ENCODE measurements at places on chromosomes 1 and 21. TPM values are rescaled to one million over a fixed set of nuclear protein-coding genes. Genes with fewer than 3 reads are reported as not detected.

HNRNPCL4 gene
- not detected for total RNA-seq

DNA sequence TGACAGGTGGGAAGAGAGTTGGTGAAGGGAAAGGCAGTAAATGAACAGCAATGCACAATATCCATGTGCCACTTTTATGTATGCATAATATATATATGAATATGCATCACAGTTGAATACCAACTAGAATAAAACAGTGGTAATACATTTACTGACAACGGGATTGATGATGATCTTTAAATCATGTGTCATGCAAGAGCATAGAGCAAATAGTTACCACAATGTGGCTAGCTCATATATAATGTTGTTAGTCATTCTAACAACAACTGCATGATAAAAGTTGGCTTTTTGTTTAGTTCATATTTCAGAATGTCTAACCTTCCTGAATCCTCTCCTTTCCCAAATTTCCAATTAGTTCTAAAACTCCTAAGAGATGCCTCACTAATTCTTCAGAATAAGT lies 46.4 kb downstream of the GORAB start:
- DNase-seq: no peak
- H3K27ac ChIP-seq: no peak overlapping the region
- no peaks in the 10 kb centered on the region for H3K36me3 ChIP-seq
- peaks cover 7% of the 10 kb centered on the region for H3K4me1 ChIP-seq

DNA sequence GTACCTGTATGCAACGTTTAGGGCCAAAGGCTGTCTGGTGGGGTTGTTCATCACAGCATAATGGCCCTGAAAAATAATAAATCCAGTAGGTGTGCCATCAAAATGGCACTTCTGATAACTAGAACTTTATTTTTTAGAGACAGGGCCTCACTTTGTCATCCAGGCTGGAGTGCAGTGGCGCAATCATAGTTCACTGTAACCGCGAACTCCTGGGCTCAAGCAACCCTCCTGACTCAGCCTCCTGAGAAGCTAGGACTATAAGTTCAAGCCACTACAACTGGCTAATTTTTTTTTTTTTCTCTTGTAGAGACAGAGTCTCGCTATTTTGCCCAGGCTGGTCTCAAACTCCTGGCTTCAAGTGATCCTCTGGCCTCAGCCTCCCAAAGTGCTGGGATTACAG lies 4.7 kb downstream of the SNAPIN start:
- no peaks in the 10 kb centered on the region for H3K27me3 ChIP-seq
- H3K27ac ChIP-seq: no peak overlapping the region
- peaks cover 8% of the 10 kb centered on the region for H3K4me1 ChIP-seq

SCNM1 gene
- 26.3 TPM for total RNA-seq

BTBD8 gene
- total RNA-seq: 4.1 TPM

PDC gene
- not detected for total RNA-seq

DNA sequence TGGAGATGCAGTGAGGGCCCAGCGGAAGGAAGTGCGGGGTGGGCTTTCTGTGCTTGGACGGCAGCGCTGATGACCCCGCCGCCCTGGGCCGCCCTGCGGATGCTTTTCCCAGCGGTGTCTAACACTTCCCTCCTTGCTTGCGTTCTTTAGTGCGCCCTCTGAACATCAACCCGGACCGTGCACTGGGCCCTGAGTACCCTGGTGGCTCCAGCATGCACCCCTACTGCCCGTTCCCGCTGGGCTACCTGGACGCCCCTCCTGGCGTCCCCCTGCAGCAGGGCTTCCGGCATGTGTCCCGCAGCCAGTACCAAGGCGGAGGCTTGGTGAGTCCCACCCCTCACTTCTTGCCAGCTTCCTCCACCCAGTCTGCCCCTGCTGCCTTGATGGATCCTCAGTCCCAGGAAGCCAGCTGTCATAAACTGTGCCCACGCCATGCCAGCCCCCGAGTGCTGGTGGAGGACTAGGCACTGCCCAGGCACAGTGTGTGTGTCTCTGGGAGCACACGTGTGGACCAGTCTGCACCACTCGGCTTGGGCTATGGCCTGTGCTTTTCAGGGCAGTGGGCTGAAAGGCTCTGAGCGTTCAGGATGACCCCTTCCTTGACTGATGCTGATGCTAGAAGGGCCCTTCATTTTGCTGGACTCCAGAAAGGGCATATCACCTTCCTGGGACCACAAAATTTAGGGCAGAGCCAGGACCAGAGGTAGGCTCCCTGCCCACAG lies 2.3 kb downstream of the DMRTB1 start:
- no peak for DNase-seq
- no peaks in the 10 kb centered on the region for H3K27me3 ChIP-seq
- no peaks in the 10 kb centered on the region for H3K36me3 ChIP-seq
- no peaks in the 10 kb centered on the region for H3K4me1 ChIP-seq
- H3K27ac ChIP-seq: no peak overlapping the region

DNA sequence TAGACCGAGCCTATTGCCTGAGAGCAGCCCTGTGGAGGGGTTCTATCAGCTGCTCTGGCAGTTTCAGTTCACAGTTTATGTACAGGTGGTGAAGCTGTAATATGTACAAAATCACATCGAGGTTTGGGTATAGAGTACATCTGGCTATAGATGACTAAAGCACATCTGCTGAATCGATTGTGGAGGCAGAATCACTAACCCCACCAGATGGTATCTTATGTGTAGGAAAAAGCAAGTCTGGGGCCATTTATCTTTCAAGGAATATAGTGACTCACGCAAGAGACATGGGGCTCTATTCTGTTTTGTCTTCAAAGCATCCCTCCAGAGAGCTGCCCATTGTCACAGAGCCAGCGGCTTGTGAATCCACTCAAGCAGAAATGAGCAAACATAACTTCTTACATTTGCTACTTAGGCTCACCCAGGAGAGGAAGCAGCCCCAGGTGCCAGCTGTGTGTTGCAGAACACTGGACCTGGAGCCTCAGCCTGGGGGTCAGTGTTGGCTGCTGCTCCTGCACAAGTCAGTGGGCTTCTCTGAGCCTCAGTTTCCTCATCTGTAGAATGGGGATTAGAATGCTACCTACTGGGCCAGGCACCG lies 21.3 kb downstream of the MIIP start:
- H3K27ac ChIP-seq: no peak overlapping the region
- no peak overlapping the region for H3K4me3 ChIP-seq
- DNase-seq: no peak
- no peaks in the 10 kb centered on the region for H3K27me3 ChIP-seq
- no peaks in the 10 kb centered on the region for H3K4me1 ChIP-seq

C2CD4D gene
- total RNA-seq: not detected

DNA sequence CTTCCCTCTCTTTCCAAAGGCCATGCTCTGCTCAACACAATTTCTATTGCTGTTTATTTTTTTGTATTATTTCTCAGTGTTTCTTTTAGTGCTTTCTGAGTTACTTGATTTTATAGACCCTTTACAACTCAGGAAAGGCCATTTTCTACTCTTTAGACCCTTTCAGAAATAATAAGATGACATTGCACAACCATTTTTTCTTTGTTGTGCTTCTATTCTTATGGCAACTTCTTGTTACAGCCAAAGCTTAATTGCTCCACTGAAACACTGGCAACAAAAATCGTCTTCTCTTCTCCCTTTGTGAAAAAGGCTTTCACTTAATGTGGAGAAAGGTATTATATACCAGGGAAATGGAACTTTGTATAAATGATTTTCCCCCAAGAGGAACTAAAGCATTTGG lies 39.0 kb upstream of the SAMSN1 start:
- H3K27ac ChIP-seq: no peak overlapping the region
- H3K4me3 ChIP-seq: no peak overlapping the region
- H3K27me3 ChIP-seq: no peaks in the 10 kb centered on the region

GRCh38 chr1:182850319-182850718 lies 11.2 kb downstream of the DHX9 start:
- no peak for DNase-seq
- no peak overlapping the region for H3K27ac ChIP-seq
- peaks cover 96% of the 10 kb centered on the region for H3K36me3 ChIP-seq
- H3K4me3 ChIP-seq: no peak overlapping the region
- H3K27me3 ChIP-seq: no peaks in the 10 kb centered on the region

Measured in GM23338 (cell line).